ENCODE measurements at places on chromosomes 3 and 15. TPM values are rescaled to one million over a fixed set of nuclear protein-coding genes. Genes with fewer than 3 reads are reported as not detected.

DNA sequence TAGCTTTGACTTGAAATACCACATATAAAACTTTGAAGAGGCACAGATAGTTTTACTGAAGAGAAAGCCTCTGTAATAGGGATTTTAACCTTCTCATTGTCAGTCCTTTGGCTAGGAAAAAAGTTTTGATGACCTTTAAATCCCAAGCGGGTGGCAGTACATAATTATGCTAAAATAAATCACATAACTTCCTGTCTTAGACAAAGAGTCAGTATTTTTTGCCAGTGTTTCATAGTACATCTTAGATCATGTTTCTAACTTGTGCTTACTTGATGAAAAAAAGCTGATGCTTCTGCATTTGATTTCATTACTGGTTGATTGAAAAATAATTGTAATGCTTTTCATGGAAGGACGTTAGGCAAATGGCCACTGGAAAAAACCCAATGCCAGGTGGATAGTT, 5.8 kb downstream of the ST3GAL6 start:
- DNase-seq, result peak; percentile 28

DNA sequence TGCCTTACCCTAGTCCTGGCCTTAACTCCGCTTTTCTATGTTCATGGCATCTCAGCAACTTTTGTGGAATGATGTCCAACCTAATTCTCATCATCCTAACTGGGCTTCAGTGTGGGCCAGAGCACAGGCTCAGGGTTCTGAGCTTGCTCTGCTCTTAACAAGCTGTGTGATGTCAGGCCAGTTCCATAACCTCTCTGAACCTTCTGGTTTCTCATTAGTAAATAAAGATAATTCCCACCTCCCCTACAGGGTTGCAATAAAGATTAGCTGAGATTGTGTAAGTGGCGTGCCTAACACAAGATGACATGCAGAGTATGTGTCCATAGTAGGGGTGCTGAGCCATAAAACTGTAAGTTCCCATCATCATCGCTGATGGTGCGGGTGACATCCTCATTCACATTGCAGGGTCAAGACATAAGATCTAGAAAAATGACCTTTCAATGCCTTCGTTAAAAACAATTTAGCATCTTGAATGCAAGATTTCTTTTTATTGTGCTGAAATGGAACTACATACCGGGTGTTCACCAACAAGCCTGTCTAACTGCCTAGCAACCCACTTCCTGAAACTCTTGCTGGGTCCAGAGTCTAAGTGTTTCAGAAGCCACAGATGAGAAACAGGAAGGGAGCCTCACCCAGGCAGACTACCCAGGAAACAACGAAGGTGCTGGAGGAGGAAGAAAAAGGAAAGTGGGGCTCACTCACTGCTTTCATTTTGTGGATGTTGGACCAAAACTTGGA, 36.2 kb downstream of the CDCP1 start:
- DNase-seq, result no peak

DNA sequence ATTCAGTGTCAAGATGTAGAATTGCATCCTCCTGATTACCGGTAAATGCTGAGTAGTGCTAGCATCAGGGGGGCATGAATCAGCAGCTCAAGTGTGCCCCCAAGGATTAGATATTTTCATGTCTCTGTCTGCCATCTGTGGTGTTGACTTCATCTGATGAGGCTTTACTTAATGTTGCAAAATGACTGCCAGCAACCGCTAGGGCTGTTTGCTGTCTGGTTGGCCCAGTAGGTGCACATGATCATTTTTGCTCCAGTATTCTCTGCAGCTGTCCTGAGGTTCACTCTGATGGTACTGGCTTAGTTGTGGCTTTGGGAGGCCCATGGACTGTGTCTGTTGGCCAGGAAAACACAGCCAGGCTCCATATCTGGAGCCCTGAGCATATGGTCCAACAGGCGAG, 316.4 kb downstream of the SOX2 start:
- DNase-seq, result no peak

- peak; percentile 89 for DNase-seq
Observed at GRCh38 chr15:100918034-100918689, 995 bp upstream of the LRRK1 start.

GRCh38 chr3:64715211-64715982, 27.6 kb upstream of the ADAMTS9 start:
- no peak for DNase-seq

- peak; percentile 1 for DNase-seq
Observed at GRCh38 chr15:56353119-56353518, 12.1 kb upstream of the TEX9 start.

DNA sequence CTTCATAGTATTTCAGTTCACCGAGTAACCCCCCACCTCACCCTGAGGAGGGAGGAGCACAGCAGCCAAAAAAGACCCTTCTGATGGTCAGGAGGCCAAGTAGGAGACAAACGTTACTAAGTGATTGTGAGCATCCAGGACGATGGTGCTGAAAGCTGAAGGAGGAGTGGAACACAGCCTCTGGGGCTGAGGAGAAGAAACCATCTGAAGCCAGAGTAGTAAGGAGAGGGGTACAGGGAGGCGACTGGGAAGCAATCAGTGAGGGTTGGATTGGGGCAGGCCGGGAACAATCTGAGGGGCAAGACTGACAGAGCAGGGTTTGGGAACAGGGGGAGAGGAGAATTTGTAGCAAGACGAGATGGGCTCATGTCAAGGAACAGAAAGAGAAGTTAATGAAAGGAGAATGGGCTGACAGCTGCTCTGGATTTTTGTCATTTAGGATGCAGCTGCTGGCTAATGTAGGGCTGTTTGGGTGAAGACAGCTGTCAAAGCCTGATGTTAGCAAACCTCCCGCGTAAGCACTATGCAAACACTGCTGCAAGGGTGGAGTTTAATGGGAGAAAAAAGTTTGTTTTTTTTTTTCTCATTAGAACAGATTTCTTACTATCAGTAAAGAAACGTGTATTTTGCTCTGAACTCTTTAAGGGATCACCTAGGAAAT, 622.2 kb downstream of the EDEM1 start:
- DNase-seq, result no peak

- DNase-seq, result no peak
Observed at GRCh38 chr3:186267758-186268157, 94.3 kb downstream of the DGKG start.

GRCh38 chr3:139357899-139358298, 14.1 kb downstream of the MRPS22 start:
- DNase-seq, result no peak

DNA sequence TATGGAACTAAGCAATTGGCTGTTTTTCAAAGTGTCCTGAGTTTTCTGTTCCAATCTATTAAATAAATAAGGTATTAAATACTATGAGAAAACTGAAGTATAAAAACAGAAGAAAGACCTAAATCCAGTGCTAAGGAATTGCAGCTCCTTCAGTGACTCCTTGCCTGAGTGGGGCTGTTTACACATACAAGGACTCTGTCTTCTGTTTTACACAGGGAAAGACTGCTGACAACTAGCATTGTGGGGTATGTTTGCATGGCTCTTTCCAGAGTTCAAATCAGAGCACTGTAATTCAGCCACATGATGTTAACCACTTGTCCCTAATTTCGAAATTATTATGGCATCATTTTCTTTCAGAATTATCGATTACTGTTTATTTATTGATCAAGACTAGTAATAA, 31.3 kb upstream of the MEIS2 start:
- no peak for DNase-seq

DNA sequence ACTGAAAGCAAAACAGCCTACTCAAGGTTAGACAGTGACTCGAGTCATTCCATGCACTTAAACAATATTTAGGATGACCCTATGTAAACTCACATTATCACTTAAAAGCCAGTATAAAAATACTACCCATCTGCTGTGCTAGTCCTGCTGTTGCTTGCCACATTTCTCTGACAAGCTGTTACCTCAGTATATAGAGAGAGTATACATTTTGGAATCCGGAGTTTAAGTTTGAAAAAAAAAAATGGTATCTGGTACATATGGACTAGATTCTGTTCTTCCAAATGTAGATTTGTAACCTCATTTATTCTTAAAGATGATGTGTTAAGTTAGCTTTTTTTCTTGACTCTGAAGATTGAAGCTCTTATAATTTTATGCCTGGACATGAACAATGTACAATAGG, 503.8 kb upstream of the TPRG1 start:
- DNase-seq, result no peak

DNA sequence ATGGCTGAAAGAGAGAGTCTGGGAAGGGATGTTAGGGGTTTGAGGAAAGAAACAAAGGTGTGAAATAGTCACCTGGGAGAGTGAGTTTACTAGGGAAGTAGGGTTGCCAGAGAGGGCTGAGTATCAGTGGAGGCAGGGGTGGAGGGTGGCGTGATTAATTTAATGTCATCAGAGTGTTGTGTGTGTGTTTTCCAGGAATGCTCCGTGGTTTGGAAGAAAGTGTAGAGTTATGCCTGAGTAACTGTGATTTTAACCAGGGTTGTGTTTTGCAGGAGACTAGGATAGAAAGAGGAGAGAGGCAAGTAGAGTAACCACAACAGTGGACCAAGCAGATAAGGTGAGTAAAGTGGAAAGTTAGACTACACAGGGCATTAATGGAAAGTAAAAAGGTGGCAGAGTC, 27.2 kb downstream of the PLD1 start:
- no peak for DNase-seq

- DNase-seq, result no peak
Observed at GRCh38 chr3:8761866-8762265, 7.5 kb downstream of the OXTR start.

- DNase-seq, result no peak
Observed at GRCh38 chr15:55343168-55343567, 24.1 kb downstream of the PIGB start.

- no peak for DNase-seq
Observed at GRCh38 chr3:57120451-57121174, 44.5 kb downstream of the IL17RD start.

- DNase-seq, result peak; percentile 74
Observed at GRCh38 chr3:123489400-123490004, 40.6 kb upstream of the ADCY5 start.

- DNase-seq, result no peak
Observed at GRCh38 chr3:114863848-114864247, 283.2 kb downstream of the ZBTB20 start.

GRCh38 chr3:35883929-35884328, 244.6 kb downstream of the ARPP21 start:
- DNase-seq, result no peak

DNA sequence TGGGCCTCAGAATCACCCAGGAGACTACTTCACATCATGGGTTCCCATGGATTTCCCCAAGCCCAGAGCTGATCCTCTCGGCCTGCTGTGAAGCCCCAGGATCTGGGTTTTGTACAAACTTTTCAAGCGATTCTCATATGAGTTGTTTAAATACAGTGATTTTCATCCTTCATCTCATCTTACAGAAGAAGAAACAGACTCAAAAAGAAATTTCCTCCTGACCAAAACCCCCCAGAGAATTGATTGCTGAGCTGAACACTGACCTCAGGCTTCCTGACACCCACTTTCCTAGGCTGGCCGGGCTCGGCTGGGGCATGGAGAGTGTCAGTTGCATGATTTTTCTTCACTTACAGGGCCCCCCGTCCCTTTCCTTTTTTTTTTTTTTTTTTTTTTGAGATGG, 60.3 kb downstream of the BDH1 start:
- no peak for DNase-seq

GRCh38 chr3:70856414-70857162, 544.1 kb upstream of the MDFIC2 start:
- DNase-seq, result peak; percentile 60

GRCh38 chr15:25368850-25369249, 70.0 kb downstream of the UBE3A start:
- no peak for DNase-seq

DNA sequence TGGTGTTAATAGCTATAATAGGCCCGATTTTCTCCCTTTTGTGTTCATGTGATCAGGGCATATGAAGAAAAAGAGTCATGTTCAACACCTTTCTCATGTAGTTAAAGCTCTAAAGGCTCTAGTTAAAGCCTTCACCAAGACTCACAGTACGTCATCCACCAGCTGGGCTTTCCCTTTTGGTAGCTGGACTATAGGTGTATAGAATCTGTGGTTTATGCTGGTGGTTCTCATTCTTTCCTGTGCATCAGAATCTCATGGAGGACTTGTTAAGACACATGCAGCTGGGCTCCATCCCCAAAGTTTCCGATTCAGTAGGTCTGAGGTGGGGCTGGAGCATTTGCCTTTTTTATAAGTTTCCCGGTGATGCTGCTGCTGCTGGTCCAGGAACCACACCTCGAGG, 31.0 kb downstream of the CFAP91 start:
- DNase-seq, result no peak

DNA sequence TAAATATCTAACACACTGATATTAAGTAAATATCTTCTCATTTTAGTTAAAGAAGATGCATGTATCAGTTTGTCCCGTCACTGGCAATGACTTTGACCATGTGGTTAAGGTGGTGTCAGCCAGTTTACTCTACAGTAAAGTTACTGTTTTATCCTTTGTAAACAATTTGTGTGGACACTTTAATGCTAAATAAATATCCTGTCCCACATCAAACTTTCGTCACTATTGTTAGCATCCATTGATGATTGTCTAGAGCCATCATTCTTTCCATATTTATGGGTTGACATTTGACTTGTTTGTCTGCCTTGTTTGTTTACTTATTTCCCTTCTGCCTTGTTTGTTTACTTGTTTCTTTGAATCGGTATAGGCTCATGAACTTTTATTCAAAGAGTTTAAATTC, 11.0 kb upstream of the GPD1L start:
- no peak for DNase-seq

GRCh38 chr3:35120026-35120425, 519.3 kb upstream of the ARPP21 start:
- DNase-seq, result no peak

GRCh38 chr3:172616031-172616461, 92.8 kb upstream of the TNFSF10 start:
- DNase-seq, result no peak

GRCh38 chr3:43024181-43024885, 45.2 kb downstream of the GASK1A start:
- DNase-seq, result no peak

DNA sequence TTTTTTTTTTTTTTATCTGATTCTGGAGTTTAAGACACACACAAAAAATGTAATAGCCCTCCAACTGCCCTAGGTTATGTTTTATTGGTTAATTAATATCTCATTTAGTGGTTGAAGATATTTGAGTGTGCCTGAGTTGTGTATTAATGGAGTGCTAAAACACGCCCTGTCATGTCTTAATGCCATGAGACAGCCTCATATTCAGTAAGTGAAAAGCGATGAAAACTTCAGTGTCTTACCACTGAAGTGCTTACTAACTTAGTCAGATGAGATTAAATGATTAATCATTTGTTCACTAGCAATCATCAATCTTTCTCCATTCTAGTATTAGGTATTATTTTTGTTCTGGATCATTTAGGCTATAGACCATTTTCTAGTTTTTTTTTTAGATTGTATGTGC, 544.7 kb upstream of the ROBO2 start:
- DNase-seq, result no peak

The SH2D7 gene
- not detected for total RNA-seq

The TMCO5A gene
- not detected for total RNA-seq

The CCR8 gene
- not detected for total RNA-seq

The CCR3 gene
- total RNA-seq, result not detected

The DNAH1 gene
- 5.6 TPM for total RNA-seq

The CADM2 gene
- not detected for total RNA-seq

The PP2D1 gene
- not detected for total RNA-seq

The CSPG4 gene
- total RNA-seq, result 0.19 TPM

The PLCB2 gene
- under 0.01 TPM for total RNA-seq

The MIX23 gene
- total RNA-seq, result 30.6 TPM

All from dermis blood vessel endothelial cell (primary cell).